Stimulated activated CD4-positive, alpha-beta T cell treated with anti-CD3 and anti-CD28 coated beads, Interleukin-1b, Interleukin-23, amount 100 ng/mL, for 48 hours (primary cell): ENCODE measurements at places on chromosomes 7 and 10.

DNA sequence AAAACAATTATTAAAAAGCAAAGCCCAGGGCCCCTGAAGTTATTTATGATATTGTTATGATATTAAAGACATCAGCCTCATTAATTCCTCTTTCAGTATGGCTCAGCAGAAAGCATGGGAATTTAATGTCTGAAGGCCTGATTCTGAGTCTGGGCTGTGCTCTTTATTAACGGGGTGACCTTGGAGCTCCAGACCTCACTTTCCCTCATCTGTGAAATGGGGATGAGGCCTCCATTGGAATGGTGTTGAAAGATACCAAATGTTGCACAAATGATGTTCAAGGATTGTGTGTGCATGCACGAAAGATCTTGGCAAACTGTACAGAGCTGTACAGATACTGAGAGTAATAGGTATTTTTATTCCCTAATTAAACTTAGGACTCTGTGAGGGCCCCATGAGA lies 92.3 kb upstream of the PCBD1 start:
- DNase-seq = no peak

DNA sequence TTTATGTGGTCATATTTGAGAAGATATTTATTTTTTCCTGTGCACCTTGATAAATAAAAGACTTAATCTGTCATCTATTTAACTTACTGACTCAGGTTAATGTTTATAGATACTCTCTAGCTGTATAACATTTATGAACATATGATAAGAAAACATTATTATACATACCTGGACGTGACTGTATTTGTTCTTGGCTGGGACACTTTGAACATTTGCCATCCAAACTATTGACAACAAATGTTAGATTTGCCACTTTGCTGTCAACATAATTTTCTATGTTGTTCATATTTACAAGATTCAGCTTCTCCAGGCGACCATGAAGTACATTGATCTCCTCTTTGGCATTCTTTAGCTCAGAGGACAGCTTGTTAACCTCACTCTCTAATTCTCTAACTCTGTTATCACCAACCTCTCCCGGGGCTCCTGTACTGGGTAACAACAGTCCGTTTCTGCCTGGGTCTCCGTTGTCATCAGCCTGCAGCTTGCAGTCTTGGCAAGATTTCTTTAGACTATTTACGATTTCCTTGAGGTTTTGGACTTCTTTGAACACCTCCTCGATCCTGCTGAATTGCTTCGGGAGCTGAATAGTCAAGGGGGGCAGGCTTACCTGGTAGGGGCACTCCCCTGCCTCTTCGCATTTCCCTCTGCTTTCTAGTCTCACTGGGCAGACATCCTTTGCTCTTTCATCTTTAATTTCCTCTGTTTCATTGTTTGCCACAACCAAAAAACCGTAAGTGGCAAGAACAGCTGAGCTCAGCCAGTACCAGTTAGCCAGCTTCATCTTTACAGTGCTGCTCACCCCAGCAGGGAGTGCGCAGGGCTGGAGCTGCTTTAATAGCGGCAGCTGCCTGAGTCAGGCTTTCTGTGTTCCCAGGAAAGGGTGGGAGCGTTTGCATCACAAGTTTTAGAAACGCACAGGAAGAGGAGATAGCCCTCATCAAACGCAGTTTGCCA lies at the start of gene FGL2:
Gene FGL2 (minus strand): TSS at position 807 of the 954 bp plus-strand sequence. CDS start 26 bp downstream, at position 781.
- DNase-seq = peak; percentile 28

GRCh38 chr10:84607044-84607443 lies 278.7 kb downstream of the CCSER2 start:
- no peak for DNase-seq

DNA sequence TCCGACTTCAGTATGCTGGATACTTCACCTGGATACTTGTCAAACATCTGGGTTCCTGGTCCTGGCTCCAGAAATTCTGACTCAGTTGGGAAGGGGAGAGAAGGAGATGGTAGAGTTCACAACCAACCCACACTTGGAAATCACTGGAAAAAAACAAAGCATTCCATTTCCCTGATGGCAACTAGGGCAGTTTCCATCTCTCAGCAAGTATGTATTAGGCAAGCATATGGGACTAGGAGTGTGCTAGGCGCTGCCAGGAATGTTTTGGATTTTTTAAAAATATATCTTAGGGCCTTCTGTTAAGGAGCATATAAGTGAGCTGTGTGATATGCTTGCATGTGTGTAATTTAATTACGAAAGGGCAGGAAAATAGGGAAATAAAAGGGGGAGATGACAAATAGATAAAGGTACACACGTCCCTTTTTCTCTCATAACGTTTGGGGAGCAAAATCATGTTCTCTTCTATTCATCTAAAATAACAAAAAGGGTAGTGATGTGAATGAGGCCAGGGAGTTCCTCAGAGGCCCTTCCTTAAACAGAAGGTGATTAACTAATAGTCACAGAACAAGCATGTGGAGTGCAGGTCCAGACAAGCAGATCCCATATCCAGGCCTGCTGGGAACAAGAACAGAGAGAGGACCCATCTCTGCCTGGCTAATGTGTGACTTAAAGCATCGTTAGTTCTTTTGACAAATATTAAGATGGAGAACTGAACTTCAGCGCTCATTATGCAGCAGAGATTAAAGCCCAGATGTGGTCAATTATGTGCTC lies 64.5 kb upstream of the NFE2L3 start:
- DNase-seq = no peak

DNA sequence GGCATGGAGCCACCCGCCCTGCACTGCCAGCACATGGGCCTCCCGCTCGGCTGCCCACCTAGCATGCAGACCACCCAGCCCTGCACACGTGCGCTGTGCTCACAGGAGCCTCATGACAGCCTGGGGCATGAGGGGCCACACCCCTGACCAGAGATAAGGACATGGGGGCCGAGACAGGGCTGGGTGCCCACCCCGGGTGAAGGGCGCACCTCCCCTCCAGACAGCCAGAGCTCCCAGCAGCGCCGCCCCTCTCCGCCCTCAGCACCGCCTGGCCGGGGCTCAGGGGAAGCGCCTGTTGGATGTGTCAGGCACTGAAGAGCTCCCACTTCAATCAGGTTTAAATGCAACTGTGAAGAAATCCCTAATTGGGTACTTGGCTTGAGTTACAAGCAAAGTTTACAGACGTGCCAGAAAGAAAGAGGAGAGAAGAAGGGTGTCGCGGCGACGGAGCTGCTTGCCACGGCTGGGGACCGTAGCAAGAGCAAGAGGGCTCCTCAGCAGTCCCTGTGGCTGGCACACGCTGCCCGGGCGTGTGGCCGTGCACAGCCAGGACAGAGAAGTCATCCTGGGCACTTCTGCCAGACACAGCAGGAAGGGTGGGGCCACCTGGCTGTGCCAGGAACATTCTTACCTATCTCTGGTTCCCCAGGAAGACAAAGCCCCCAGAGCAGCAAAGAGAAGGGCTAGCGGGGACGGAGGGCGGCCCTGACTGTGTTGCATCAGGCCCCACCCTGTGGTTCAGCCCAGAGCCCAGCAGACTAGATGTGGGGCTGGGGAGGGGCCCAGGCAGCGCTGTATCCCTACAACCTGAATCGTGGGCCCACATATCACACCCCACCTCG lies 247.4 kb downstream of the ELFN1 start:
- DNase-seq = no peak

- DNase-seq = no peak
Measured at GRCh38 chr7:2472739-2473138, 3.5 kb downstream of the GRIFIN start.
